ENCODE measurements at places on chromosomes 1 and 21. TPM values are rescaled to one million over a fixed set of nuclear protein-coding genes. Genes with fewer than 3 reads are reported as not detected.

GRCh38 chr21:15421441-15421881, 308.3 kb upstream of the USP25 start:
- H3K27ac ChIP-seq, result no peak overlapping the region
- no peaks in the 10 kb centered on the region for H3K36me3 ChIP-seq
- no peaks in the 10 kb centered on the region for H3K4me1 ChIP-seq
- H3K4me3 ChIP-seq, result no peak overlapping the region
- H3K27me3 ChIP-seq, result no peaks in the 10 kb centered on the region
- no peak for DNase-seq

DNA sequence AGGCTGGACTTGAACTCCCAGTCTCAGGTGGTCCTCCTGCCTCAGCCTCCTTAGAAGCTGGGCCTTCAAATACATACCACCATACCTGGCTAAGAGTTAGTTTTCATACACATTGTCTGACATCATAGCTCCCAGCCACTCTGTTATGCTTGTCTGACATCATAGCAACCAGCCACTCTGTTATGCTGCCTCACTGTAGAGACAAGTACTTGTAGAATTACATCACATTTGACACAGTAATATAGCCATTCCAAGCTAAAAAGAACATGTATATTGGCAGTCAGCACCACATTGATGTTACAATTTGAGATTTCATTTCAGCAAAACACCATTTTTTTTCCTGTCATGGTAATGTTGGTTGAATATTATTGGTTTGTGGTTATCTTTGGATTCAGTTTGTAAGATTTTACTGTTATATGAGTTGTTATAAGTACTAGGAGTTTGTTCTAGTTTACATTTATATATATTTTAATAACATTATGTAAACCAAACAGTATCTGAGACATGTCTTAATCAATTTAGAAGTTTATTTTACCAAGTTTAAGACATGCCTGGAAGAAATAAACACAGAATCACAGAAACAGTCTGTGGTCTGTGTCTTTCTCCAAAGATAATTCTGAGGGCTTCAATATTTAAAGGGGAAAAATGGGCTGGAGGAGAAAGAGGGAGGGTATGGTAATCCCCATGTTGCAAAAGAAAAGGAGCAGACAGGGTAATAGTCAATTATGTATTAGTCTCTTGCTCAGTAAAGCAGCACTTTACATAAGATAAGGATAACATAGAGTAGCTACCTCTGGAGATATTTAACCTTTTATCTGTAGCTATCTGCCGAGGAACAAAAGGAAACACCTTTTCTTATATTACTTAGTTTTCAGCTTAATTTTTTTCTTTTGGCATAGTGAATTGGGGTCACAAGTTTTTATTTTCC, 43.0 kb downstream of the XPR1 start:
- H3K27me3 ChIP-seq, result no peaks in the 10 kb centered on the region
- no peak overlapping the region for H3K4me3 ChIP-seq
- H3K27ac ChIP-seq, result no peak overlapping the region
- no peaks in the 10 kb centered on the region for H3K36me3 ChIP-seq
- DNase-seq, result no peak
- H3K4me1 ChIP-seq, result no peaks in the 10 kb centered on the region

Gene TSPAN2
- total RNA-seq, result 17.4 TPM

- no peak overlapping the region for H3K4me3 ChIP-seq
- no peaks in the 10 kb centered on the region for H3K27me3 ChIP-seq
- peaks cover 39% of the 10 kb centered on the region for H3K4me1 ChIP-seq
- no peak for DNase-seq
- H3K27ac ChIP-seq, result peak overlapping the region; percentile 94
These were observed 2.3 kb upstream of the CD55 start for GRCh38 chr1:207319199-207319598.

DNA sequence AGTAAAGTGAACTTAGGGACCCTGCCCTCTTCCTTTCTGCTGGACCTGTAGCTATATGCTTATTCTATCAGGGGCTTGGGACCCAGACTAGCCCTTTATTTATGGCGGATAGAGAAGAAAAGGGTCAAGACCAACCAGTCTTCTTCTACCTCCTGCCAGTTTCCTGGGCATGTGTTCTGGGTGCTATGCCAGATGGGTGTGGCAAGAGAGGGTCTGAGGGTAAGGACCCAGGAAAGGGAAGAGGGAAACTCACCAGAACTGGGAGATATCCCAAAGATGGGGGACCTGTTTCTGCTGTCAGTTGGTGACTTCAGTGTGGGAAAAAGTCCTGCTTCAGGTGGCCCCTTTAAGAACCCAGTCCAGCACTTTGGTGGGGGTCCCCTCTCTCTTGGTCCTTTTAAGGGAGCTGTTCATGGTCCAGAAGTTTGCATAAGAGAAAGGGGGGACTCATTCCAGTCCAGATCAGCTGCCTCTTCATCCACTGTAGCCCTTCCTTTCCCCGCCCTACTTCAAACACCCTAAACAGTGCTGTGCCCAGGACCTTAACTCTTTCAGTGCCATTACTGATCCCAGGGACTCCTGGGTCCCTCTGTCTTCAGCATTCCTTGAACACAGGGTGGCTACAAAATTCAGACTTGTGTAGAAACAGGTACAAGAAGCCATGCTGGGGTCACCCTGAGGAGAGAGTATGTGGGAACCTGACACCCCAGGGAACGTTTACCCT, 18.4 kb downstream of the SSR2 start:
- no peaks in the 10 kb centered on the region for H3K4me1 ChIP-seq
- no peak overlapping the region for H3K27ac ChIP-seq
- no peaks in the 10 kb centered on the region for H3K36me3 ChIP-seq

DNA sequence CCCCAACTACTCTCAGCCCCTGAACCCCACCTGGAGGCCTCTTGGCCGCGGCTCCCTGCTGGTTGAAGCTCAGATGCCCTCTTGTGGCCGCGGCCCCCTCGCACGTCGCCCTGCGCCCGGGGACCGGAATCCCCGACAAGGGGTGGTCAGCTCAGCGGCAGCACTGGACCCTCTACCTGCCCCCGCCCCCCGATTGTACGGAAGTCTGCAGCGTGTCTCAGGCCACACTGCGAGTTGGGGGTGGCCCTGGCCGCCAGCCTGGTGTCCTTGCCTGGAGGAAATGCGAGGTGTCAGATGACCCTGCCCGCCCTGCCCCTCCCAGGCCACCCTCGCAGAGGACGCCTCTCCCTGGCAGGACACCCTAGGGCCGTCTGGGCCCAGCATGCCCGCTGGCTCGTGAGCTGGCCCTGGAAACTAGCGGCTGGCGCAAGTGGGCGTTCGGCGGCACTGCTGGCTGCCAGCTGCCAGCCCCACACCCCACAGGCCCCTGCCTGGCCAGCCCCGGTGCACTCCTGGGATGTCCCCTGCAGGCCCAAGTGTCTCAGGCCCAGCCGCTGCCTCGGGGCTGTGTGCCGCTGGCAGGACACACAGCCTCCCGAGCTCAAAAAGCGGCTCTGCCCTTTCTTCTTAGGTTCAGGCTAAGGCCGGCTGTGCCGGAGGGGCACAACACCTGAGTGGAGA, 60.8 kb downstream of the EDN2 start:
- DNase-seq, result no peak
- H3K27ac ChIP-seq, result peak overlapping the region; percentile 71
- no peaks in the 10 kb centered on the region for H3K36me3 ChIP-seq
- peak overlapping the region; percentile 31 for H3K4me3 ChIP-seq
- H3K27me3 ChIP-seq, result no peaks in the 10 kb centered on the region

GRCh38 chr1:161506336-161507223, 1.3 kb downstream of the FCGR2A start:
- H3K27ac ChIP-seq, result peak overlapping the region; percentile 36
- DNase-seq, result no peak
- no peaks in the 10 kb centered on the region for H3K36me3 ChIP-seq
- peak overlapping the region; percentile 11 for H3K4me3 ChIP-seq
- H3K27me3 ChIP-seq, result no peaks in the 10 kb centered on the region
- no peaks in the 10 kb centered on the region for H3K4me1 ChIP-seq
